ENCODE measurements at places on chromosomes 4 and X.

DNA sequence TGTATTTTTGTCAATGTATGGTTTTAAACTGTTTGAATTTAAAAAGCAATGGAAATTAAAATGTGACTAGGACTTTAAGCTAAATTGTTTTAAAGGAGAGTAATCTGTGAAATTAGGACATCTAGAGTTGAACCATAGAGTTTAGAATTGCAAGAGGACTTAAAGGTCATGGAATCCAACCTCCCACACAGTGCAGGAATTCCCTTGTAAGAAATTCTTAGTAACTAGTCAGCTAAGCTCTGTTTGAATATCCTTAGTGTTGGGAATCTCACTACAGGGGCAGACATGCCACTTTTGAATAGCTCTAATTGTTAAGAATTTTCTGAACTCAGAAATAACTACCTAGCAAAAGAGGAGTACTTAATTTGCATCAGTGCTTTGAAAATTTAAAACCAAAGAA lies 292.9 kb downstream of the IL1RAPL1 start:
- DNase-seq = no peak

DNA sequence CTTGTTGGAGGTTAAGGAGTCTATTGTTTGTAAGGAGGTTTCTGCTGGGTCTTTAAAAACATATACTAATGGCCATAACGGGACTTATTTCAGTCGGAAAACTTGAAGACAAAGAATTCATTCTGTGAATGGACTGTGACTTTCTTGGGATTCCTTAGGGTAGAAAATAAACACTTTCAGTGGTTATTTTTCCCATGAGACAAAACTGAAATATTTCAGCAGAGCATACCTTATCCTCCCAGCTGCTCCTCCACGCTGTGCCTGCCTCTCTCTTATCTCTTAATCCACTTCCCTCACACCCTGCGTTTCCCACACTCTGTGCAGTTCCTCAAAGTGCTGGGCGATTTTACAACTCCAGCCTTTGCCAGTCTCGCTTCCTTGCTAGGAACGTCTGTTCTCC lies 47.1 kb upstream of the SORBS2 start:
- no peak for DNase-seq

DNA sequence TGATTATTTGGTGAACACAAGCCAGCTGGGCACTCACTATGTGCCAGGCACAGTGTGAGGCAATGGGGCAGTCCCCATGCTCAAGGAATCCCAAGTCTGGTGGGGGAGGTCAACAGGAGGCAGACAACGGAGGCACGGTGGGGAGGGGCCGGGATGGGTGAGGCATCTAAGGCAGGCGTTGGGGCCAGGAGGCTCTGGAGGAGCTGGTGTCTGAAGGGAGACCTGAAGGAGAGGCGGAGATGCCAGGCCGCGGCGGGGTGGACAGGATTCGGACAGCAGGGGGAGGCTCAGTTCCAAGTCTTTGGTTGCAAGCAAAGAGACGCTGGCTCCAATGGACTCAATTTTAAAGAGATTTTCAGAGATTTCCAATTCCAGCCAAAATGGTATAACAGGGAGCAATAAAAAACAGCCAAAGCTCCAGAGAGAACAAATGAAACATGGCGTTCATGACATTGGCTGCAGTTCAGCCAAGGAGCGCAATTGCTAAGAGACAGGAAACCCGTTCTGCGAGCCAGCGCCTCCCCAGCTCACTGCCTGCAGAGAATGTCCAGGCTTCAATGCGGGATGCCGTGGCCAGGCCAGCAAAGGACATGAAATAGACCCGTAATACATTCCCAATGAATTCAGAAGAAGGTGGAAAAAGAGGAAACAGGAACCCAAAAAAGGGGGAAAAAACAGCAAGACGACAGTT lies 105.2 kb upstream of the LRPAP1 start:
- DNase-seq = no peak

DNA sequence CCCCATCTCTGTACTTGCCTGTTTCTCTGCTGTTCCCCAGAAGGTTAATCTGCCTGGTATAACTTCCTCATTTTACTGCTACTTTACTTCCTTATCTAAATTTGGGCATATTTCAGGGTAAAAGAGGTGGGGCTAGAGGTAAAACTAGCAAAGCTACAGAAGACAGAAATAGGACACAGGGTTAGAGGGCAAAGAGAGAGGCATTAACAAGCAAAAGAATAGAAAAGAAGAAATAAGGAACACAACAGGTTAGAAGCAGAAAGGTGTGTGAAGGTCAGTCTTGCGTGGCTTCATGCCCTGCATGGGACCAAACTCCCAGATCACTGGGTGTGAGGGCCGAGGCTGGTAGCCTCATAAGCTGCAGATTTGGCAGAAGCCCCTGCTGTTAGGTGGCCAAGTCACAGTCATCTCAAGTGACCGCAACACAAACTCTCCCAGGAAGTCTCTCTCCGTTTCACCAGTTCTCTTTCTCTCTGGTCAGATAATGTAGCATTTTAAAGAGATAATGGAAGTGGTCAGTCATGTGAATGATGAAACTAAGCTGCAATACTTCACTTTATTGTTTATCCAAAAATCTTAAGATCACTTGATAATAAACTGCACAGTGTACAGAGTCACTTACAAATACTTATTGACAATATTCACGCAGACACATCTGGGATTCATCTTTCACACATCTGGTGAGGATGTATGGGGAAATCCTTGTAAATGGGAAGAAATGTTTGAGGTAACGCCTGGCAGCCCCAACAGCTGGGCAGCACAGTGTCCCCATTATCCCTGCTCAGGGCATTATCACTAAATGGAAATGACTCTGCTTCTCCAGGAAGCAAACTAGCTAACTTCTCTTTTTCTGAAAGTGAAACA lies 16.4 kb downstream of the TMEM154 start:
- DNase-seq = no peak

DNA sequence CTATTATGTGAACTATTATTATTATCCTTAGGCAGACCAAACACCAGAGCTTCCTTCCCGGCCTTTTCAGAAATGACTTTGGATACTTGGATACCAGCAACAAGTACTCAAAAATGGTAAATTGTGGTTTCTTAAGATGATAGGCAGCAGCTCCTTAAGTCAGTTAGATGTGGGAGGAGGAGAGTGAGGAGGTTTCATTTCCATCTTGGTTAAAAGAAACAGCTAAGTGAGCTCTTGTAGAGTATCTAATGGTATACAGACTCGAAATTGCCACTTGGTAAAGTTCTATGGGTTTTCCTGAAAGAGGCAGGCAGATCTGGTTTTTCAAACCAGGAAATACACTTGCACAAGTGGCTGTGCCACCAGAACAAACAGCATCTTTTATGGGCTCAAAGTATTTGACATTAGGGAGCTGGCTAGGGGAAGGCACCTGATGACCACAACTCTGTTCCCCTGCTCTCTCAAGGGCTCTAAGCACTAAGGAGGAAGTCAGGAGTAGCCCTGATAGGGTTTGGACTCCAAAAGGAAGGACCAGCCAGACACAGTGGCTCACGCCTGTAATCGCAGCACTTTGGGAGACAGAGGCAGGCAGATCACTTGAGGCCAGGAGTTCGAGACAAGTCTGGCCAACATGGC lies 130.9 kb downstream of the TMEM164 start:
- DNase-seq = no peak

DNA sequence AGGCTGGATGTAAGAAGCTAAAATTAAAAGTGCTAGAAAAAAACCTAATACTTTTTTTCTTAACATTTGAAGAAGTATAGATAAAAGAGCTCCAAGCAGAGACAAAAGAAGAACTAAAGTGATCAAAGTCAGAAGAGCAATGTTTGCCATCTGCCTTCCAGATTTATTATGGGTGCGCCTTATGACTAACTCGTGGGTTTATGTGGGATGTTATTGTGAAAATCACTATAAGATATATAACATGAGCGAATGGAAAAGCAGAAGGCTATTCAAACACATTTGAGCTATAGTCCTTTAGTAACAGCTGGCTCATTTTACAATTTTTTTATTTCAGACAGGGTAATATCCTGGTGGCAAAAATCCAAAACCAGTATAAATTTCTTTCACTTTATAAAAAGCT lies 1040.7 kb downstream of the RAPGEF2 start:
- no peak for DNase-seq

GRCh38 chr4:143763587-143763986 lies 63.1 kb upstream of the FREM3 start:
- DNase-seq = no peak

GRCh38 chr4:41178372-41179370 lies 35.7 kb downstream of the APBB2 start:
- DNase-seq = no peak

GRCh38 chr4:138190452-138190858 lies 51.7 kb downstream of the SLC7A11 start:
- DNase-seq = peak; percentile 2

DNA sequence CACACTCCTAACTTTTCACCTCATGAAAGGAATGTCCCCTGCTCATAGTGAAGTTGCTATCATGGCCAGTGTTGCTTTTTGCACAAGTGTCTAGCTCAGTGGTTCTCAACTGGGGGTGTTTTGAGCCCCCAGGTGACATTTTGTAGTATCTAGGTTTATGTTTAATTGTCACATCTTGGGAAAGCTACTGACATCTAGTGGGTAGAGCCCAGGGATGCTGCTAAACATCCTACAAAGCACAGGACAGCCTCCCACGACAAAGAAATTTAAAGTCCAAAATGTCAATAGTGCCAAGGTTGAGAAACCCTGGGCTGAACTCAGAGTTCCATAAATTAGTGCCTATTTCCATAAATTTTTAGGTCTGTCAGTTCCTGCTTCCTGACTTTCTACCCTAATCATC lies 70.7 kb upstream of the HCCS start:
- DNase-seq = no peak

- no peak for DNase-seq
Measured at GRCh38 chr4:87633243-87633642, 16.8 kb upstream of the DMP1 start.

GRCh38 chr4:152957437-152958171 lies 21.5 kb downstream of the FHDC1 start:
- DNase-seq = no peak

DNA sequence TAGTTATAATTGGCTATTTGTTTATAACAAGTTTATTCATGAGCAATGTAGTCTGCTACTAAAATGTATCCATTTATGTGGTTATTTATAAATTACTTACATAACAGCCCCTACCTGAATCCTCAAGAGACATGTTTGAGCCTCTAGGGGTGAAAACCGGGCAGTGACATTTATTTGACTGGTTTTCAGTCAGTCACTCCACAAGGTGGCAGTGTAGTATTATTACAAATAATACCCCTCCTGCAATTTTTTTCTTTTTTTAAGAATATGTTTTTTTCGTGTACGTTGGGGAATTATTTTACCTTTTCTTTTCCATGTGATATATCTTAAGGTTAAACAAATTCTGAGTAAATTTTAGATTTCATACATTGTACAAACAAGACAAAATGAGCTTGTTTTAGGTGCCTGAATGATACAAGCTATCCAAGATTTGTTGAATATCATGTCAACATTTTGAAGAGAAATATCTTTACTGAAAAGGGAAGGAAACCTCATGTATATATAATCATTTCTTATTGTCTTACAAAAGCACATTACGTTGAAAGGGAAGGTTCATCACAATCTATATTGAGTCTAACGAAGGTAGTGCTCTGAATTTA lies 598.7 kb upstream of the TECRL start:
- no peak for DNase-seq

- no peak for DNase-seq
Measured at GRCh38 chr4:110106931-110107296, 91.5 kb downstream of the ELOVL6 start.

GRCh38 chrX:9794495-9794894 lies 8.3 kb downstream of the SHROOM2 start:
- DNase-seq = no peak

DNA sequence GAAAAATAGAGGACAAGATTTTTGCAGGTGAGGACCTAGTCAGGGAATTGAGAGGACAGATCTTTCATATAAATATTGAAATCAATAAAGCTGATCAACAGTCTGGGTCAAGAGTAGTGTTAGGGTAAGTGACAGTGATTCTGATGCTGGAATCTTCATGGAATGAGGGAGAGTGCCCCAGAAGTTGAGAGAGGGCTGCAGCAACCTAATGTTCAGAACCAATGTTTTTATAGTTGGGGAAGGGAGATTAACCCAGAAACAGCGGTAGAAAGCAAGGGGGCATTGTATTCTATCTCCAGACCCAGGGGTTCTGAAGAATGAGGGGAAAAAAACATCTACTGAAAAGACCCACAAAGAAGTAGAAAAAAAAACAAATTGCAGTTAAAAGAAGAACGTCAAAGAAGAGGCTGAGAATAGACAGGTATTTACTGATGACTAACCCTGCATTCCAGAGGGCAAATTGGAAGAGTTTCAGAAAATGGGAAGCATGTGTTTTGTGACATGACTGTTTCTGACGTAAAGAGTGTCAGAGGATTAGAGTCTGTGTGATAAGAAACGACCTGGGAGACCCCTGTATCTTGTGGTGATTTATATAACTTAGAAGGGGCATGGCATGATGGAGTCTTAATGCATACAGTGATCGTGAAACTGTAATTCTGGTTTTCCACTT lies 819.6 kb upstream of the EPHA5 start:
- DNase-seq = no peak

DNA sequence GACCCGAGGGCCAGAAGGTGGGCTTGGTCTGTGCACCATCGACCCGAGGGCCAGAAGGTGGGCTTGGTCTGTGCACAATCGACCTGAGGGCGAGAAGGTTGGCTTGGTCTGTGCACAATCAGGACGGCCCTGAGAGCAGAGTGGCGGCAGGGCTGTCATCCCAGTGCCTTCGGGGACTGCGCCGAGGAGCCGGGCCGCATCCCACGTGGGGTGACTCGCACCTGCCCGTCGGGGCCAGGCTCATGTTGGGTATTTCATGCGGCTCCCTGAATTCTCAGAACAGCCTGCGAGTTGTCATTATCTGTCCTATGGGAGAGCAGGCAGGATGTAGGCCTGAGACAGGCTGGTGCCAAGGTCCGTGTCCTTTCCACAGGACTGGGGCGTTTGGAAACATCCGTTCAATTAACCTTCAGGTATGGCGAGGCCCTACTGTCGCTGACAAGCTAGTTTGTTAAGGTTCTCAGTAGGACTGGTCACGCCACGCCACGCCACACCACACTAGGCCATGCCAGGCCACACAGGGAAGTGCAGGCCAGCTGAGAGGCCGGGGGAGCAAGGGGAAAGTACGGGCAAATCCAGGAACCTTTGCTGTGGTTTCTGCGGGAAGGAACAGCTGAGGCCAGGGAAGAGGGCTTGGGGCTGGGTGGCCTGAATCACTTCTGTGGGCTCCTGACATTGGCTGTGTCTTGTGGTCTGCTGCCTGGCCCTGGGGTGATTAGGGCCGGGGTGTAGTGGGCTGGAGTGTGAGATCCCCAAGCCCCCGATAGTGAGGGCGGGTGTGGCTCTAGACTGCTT lies 182.9 kb downstream of the AFAP1 start:
- DNase-seq = no peak

GRCh38 chr4:173442223-173442932 lies 43.5 kb upstream of the SCRG1 start:
- DNase-seq = no peak

DNA sequence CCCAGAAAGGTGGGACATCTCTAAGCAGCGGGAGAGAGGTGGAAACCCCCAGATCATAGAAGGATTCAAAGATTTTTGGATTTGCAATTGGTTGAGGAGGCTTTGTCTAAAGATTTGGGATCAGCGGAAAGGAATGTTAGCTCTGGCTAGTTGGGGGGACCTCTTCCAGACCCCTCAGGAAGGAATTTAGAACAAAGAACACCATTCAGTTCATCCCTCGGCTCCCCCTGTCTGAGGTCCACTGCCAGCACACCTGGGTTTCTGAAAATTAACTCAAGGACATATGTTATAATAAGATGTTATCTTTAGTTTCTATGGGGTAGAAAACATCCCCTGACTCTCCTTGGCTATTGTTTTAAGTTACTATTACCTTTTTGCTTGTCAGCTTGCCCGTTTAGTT lies 163.6 kb downstream of the CEP135 start:
- DNase-seq = no peak

Measured in CD4-positive, alpha-beta T cell treated with Interleukin-12 subunit alpha and Interleukin-12 subunit beta, for 1 hour (primary cell).